ENCODE measurements at places on chromosomes 6 and 20.
A peak's percentile ranks its signal among the peaks of the same experiment; 100 is the strongest.

DNA sequence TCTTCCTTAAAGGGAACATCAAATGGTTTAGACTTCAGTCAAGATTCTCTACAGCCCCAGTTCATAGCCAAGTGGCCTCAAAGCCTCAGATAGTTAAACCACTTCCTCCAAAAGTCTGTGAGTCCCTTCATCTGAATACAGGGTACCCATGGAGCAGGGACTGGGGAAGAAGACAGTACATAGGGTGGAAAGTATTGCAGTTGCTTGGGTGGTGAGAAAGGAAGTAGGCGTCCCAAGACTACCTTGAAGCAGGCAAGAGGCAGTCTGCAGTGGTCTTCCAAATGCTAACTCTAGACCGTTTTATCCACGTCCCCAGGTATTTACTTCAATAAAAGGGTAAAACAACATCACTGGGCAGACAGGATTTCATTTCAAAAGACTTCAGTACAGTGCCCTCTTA is 2.0 kb downstream of the FYN start:
- no peak for DNase-seq

GRCh38 chr6:126066053-126067048 is 80.0 kb downstream of the TRMT11 start:
- DNase-seq = no peak

DNA sequence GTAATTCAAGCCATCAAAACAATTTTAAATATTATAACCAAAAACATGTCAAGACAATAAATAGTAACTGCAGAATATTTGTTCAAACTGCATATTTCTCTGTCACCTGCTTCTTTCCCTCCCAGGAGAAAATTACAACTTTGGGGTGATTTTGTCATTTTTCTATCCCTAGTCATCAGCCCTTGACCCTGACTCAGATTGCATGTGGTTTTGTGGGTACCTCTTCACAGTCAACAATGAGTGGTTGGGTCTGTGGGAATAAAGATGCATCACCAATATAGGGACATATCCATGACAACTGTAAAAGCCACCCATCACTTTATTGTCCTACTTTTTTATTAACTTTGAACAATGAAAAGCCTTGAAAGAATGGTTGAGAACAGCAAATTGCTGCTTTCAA is 7.3 kb downstream of the COL10A1 start:
- DNase-seq = no peak

GRCh38 chr6:10401004-10401536 is 13.8 kb downstream of the TFAP2A start:
- DNase-seq = no peak

GRCh38 chr6:169885831-169886230 is 134.4 kb downstream of the ERMARD start:
- no peak for DNase-seq

- no peak for DNase-seq
Observed at GRCh38 chr20:7505835-7506221, 434.4 kb downstream of the HAO1 start.

- DNase-seq = no peak
Observed at GRCh38 chr6:133888929-133889556, at the start of gene TCF21. Gene TCF21 (plus strand): TSS chr6:133889113. CDS start chr6:133889398, 285 bp downstream.

DNA sequence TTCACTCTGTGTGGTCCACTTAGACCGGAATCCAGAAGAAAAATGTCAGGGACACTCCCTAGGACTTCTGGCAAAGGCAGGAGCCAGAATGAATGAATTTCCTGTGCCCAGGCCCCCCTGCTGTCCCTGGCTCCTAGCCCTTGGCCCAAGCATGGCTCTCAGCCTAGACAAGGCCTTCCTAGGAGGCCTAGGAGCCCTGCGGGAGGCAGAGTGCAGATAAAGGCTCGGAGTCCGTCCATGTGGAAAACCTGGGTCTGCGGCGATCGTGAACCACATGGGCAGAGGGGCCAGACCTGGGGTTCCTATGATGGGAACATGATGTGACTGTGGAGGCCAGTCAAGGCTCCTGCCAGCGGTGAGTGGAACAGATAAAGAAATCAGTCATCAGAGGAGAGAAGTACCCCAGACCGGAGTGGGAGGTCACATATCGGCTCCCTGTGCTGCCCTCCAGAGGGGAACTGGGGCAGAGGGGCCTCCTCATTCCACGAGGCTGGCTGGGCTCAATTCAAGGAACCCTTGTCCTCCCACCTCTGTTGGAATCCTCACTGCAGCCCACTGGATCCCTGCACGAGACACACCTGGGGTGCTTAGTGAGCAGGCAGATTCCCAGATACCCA is 5.9 kb upstream of the VSTM2L start:
- DNase-seq = no peak

DNA sequence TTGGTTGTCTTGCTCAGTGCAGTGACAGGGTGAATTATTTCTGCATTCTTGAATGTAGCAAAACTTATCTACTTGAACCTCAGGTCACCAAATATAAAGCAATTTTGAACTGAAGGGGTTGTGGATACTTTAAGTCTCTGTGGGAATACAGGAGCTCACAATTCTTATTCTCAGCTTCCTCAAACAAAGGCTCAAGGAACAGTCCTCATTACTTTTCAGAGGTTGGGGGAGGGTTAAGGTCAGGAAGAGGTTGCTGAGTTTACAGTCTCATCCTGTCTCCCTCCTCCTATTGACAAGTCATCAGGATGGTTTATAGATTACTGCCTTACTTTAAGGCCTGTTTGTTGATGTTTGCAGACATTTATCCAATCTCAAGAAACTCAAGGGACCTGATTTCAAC is 143.6 kb upstream of the SPACA1 start:
- no peak for DNase-seq

DNA sequence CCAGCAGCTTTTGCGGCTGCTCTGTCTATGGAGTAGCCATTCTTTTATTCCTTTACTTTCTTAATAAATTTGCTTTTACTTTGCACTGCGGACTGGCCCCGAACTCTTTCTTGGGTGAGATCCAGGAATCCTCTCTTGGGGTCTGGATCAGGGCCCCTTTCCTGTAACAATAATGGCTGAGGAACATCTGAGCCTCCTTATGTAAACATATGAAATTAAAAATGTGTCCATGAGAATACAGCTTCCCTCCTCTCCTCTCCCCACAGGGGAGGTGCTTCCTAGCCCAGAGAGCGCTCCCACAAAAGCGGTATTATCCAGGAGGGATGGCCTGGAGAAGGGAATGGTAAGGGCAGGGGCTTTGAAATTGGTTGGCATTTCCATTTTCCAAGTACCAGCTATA is 81.1 kb downstream of the PSMG4 start:
- DNase-seq = no peak

- peak; percentile 21 for DNase-seq
Observed at GRCh38 chr6:138692978-138693909, 80.3 kb upstream of the CCDC28A start.

GRCh38 chr6:31558631-31559500 is 11.5 kb downstream of the NFKBIL1 start:
- no peak for DNase-seq

DNA sequence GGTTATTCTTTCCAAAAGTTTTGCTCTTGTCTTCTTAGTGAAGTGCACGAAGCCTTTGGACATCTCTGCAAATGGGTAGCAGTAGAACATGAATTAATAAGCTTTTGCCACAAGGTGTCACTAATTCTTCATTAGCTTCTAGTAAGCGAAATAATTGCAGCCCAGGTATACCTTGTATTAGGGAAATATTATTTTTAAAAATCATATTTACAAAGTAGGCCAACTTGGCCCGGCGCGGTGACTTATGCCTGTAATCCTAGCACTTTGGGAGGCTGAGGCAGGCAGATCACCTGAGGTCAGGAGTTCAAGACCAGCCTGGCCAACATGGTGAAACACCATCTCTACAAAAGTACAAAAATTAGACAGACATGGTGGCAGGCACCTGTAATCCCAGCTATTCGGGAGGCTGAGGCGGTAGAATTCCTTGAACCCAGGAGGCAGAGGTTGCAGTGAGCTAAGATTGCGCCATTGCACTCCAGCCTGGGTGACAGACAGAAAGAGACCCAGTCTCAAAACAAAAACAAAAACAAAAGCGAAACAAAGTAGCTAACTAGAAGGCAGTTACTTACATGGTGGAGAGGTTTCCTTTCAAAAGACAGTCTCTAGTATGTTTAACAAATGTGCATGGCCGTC is 8.8 kb upstream of the RSPH3 start:
- no peak for DNase-seq

DNA sequence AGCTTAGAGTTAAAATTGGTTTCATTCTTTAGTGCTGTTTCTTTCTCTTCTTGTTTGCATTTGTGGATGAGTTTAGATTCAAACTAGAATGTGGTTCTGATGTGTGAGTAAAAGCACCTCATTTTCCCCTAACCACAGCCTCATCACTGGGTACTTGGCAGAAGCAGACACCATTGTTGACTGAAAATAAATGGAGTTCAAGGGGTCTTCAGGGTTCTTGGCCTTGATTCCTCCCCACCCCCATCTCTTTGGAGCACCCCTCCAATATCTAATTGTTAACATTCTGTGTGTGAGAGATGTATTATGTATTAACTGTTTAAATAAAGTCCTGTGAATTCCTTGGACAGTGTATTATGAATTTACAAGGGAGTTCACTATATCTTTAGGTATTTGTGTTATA is 59.6 kb downstream of the JARID2 start:
- no peak for DNase-seq

- no peak for DNase-seq
Observed at GRCh38 chr6:28719275-28719940, 193.7 kb downstream of the GPX5 start.

DNA sequence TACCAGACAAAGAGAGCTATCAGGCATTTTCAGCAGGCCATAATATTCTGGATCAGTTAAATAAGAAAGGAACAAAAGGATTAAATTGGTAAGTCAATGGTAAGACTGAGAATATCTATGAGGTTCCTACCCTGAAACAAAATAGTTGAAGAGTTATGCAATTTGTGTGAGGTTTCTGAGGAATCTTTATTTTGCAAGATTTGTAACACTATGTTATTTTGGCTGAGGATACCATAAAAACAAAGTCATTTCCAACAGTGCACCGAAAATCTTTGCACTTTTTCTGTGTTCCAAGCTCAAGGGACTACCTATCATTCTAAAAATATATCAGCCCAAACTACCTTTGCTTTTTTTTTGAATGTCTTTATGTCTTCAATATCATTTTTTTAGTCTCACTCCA is 383.3 kb upstream of the CITED2 start:
- DNase-seq = no peak

GRCh38 chr6:54057058-54057457 is 54.2 kb upstream of the MLIP start:
- DNase-seq = no peak

GRCh38 chr6:148086386-148086785 is 256.3 kb upstream of the SASH1 start:
- no peak for DNase-seq

DNA sequence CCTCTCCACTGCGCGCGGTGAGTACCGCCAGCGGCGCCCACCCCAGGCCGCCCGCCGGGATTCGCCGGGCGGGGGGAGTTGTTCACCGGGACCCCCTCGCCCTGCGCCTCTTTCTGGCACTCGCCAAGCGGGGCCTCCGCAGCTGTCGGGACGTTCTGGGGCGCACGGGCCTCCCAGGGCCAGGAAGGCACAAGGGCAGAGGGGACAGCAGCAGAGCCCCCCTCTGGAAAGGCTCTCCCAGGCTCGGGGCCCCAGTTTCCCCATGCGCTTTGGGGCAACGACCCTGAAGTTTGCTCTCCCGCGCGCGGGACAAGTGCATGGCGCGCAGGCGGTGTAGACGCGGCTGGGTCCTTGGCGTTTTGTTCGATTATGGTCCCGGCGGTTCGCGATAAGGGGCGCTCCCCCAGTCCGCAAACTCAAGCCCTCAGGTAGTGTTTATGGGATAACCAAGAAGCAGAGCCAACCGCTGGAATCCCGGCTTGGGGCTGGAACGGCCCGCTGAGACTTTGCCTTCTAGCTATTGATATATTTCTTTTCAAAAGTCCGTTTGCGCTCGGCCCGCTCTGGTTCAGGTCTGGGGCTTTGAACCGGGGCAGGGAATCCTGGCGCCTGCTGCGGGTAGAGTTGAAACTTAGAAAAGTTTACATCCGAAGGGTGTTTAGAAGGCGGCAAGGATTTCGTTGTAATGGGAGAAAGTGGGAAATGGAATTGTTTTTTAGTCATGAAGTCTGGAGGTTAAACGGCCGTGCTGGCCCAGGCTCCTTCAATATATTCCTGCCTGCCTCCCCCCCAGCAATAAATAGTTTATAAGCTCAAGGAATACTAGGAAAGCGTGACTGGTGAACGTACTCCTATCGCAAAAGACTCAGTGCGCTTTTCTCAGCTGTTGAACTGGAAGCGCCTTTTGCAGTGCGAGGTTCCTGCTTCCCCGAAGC is 595 bp downstream of the EYA2 start:
- peak; percentile 27 for DNase-seq

DNA sequence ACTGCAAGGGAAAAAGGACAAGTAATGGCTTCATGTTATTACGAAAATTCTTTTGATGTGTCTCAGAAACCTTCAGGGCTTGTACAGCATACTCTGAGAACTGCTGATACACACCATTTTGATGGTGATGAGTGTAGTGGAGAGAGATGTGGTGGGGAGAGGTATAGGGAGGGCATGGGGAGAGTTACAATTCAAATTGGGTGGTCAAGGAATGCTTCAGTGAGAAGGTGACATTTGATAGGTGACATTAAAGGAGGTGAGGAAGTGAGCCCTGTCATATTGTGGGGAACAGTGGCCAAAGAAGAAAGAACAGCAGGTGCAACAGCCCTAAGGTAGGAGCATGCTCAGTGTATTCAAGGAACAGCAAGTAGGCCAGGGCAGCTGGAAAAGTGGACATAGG is 318.9 kb downstream of the CLIC5 start:
- DNase-seq = no peak

DNA sequence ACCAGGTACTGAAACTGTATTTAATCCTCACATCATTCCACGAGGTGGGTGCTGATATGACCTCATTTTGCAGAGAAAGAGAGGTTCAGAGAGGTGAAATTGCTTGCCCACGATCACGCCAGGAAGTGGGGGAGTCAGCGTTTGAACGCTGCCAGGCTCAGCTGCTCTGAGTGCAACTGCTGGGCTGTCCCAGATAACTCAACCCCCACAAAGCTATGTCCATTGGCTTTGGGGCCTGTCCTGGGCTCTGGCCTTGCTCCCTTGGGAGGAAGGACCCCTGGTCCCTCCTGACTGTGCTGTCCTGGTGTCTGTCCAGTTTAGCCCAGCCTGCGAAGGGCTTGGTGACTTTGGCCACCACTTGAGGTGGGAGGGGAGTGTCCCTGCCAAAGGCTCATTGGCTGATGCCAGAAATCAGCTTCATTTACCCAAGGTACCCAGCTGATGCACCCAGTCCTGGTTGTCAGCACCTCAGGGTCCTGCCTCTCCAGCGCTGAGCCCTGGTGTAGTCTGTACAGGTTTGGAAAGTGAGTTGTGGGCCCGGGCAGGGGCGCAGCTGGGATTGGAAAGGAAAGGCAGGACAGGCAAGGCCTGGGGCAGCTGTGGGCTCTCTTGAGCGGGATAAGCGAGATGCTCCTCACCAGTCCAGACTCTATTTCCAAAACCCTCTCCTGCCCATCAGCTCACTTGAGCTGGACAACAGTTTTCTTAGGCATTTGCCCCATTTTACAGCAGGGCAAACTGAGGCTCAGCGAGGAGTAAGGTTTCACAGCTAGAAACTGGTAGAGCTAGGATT is 38.5 kb downstream of the SUN5 start:
- DNase-seq = no peak

Data from retinal pigment epithelial cell (primary cell).